ENCODE measurements at places on chromosomes 3 and 15.
A peak's percentile ranks its signal among the peaks of the same experiment; 100 is the strongest.

DNA sequence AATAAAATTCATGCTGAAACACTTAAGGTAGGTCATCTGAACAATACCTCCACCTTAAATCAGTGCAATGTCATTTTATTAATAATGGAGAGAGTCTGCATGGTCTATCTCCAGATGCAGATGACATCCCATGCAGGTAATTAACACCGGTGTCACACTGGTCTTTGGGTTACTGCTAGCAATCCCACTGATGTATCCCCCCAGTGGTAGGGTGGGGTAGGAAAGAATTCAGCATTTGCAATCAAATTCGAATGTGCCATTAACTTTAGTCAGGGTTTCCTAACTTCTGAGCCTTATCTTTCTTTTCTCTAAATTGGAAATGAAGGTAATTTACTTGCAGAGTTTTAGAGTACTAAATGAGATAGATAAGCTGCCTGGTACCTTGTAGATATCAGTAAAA lies 44.4 kb downstream of the KIF15 start:
- DNase-seq, result no peak

DNA sequence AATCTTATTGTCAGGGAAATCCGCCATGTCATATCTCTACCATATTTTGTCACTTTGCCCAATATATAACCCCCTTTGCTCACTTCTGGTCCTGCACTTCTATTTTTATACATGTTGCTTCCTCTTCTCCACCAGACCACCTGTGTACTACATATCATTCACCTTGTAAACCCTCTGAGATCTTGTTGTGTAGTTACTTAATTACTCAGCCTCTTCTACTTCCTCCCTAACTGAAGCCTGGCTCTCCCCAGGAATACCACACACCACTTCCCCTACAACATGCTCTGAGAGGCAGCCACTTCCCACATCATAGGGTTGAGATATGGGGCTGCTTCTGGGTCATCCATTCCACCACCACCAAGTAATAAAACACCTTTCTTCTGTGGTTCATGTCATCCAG lies 10.0 kb downstream of the HEXA start:
- peak; percentile 64 for DNase-seq

GRCh38 chr3:17742880-17743657 lies 638 bp upstream of the TBC1D5 start:
- no peak for DNase-seq

GRCh38 chr3:43894176-43895049 lies 203.7 kb downstream of the ABHD5 start:
- peak; percentile 75 for DNase-seq

DNA sequence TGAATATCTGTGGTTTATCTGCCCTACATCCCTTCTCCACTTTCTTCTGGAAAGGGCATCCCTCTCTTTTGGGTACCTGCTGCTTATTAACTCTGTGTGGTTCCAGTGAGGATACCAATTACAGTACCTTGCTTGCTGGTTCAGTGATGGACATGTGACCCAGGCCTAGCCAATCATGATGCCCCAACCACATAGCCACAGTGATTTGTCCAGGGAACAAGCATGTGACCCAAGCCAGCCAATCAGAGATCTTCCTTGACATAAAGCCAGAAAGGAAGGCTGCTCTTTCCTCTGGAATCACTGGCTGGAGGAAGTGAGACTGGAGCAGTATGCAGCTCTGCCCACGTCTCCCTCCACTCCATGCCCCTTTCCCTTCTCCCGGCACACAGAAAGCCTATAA lies 10.9 kb upstream of the TMEM158 start:
- DNase-seq, result no peak

DNA sequence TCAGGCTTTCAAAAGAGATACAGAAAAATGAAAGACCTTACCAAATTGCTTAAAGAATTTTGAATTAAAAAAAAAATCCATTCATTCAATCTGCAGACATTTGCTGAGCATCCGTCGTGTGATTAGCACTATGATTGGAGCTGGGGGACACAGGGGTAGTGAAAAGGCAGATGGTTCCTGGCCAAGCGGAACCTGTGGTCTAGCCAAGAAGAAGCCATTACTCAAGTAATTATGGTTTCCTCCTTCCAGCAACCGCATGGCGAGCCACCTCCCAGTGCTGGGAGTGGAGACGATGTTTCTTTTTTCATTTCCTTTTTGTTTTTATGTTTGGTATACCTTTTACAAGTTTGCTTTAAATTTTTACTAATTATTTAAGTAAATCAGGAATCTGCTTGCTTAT lies 140.2 kb downstream of the CACNA2D3 start:
- no peak for DNase-seq

- no peak for DNase-seq
Measured at GRCh38 chr3:52405601-52406110, 39.2 kb downstream of the SEMA3G start.

- no peak for DNase-seq
Measured at GRCh38 chr3:83065851-83066460, 1304.5 kb upstream of the GBE1 start.

DNA sequence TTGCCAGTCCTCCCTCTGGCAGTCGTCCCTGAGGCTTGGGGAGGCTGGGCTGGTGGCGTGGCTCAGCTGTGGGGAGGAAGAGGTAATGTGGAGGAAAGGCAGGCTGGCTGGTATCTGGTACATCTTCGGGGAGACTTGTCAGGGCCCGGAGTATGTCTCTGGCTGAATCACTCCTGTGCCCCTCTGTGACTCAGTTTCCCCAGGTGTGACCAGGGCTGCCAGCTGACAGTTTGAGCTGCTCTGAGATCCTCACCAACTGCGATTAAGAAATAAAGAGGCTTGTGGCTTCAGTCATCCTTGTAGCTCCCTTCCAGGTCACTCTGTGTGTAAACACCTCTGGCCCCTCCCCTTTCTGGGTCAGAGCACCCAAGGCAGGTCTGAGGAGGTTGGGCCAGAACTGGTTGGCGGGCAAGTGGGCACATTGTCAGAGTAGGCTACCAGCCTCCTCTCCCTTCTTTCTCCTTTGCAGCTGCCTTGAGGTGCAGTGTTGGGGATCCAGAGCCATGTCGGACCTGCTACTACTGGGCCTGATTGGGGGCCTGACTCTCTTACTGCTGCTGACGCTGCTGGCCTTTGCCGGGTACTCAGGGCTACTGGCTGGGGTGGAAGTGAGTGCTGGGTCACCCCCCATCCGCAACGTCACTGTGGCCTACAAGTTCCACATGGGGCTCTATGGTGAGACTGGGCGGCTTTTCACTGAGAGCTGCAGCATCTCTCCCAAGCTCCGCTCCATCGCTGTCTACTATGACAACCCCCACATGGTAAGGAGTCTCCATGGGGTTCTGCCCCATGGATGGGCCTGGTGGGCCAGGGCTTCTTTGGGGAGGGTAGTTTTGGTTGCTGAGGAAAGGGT lies 3.0 kb downstream of the TEX264 start:
- DNase-seq, result no peak

GRCh38 chr15:31440754-31441311 lies 114.2 kb downstream of the KLF13 start:
- peak; percentile 58 for DNase-seq

DNA sequence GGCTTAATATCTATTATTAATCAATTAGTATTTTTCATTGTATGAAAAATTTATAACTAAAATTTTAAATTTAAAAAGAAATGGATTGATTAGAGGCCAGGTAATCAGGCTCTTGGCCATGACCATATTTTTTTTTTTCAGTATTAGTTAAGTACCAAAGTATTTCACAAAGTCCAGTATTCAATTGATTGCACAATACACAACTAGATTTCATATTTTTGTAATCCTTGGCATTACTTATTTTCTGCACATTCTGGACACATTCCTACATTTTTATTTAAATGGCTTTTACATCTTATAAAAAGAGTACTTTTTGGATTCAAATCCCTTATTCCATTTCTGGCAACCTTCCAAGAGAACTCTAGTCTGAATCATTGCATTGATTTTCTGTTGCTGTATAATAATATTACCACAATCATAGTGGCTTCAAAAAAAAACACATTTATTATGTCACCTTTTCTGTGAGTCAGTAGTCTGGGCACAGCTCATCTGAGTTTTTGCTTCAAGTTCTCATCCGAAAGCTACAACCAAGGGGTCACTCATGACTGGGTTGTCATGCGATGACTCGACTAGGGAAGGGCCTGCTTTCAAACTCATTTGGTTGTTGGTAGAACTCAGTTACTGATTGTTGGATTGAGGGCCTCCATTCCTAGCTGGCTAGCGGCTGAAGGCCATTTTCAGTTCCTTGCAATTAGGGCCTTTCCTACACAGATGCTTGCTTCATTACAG lies 90.7 kb downstream of the CNTN6 start:
- DNase-seq, result no peak

DNA sequence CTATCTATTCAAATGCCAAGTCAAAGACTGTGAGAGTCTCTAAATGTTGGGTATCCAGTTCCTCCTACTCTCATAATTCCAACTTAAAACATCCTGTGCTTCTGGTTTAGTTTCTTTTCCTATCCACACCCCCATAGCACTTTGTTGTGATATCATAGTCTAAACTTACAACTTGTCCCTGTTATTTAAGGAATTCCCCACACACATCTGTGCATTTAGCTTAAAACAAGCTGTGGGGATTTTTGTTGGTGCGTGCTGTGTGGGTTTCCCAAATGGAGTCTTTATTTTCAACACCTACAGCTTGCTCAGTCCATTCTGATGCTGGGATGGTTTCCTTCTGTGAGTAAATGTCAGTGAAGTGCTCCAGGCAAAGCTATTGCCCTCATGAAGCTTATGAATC lies 167.3 kb downstream of the GMNC start:
- DNase-seq, result no peak

GRCh38 chr3:124847051-124847450 lies 40.1 kb downstream of the ITGB5 start:
- no peak for DNase-seq

- DNase-seq, result peak; percentile 45
Measured at GRCh38 chr3:16589867-16590624, 15.2 kb downstream of the DAZL start.

DNA sequence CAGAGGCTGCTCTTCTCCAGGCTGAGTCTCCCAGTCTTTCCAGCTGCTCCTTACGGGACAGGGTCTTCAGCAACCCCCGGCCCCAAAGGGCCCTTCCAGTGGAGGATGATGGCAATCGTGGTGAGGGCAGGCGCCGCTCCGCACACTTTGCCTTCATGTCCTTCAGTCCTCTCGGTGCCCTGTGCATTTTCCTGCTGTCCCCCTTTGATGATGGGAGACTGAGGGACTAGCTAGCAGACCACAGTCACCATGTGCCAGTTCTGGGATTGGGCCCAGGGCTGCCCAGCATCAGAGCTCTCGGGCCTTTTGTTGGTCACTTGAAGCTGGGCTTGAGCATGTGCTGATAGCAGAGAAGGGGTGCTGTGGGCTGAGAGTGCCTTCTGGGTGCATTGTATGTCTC lies 8.8 kb upstream of the TXNRD3 start:
- no peak for DNase-seq

DNA sequence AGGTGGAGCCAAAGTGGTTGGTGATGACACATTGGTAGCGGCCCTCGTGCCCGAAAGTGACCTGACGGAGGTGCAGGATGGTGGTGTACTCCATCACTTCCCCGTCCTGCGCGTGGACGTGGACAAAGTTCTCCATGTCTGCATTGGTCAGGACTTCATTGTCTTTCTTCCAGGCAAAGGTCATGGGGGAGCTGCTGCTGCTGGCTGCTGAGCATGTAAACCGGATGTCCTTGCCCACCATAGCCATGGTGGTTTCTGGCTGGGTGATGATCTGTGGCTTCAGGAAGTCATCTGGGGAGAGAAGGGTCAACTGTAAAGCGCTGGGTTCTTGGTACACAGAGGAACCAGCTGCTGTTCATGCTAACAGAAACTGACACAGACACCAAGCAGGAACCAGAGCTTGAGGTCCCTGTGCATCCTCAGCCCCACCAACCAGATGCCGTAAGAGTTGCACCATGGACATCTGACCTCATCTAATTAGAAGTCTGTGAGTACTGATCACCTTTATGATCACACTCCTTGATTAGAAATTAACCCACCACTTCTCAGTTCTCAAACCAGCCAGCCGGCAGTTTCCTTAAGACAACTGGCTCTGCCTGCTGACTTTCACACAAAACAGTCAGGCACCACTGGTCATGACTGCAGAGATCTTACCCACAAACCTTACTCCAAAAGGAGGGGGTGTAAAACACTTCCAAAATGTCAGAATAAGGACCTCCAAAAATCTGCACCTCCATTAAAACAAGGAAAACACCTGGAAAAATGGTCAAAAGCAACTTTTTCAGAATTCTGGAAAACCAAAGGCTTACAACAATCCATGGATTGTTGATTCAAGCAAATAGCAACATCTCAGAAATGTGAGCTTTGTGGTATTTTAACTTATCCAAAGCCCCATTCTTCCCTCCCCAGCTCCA lies 114.6 kb downstream of the LRIG1 start:
- DNase-seq, result peak; percentile 73

- DNase-seq, result no peak
Measured at GRCh38 chr3:13026534-13026933, 46.7 kb downstream of the IQSEC1 start.

GRCh38 chr3:78985981-78986380 lies 781.8 kb downstream of the ROBO1 start:
- no peak for DNase-seq

DNA sequence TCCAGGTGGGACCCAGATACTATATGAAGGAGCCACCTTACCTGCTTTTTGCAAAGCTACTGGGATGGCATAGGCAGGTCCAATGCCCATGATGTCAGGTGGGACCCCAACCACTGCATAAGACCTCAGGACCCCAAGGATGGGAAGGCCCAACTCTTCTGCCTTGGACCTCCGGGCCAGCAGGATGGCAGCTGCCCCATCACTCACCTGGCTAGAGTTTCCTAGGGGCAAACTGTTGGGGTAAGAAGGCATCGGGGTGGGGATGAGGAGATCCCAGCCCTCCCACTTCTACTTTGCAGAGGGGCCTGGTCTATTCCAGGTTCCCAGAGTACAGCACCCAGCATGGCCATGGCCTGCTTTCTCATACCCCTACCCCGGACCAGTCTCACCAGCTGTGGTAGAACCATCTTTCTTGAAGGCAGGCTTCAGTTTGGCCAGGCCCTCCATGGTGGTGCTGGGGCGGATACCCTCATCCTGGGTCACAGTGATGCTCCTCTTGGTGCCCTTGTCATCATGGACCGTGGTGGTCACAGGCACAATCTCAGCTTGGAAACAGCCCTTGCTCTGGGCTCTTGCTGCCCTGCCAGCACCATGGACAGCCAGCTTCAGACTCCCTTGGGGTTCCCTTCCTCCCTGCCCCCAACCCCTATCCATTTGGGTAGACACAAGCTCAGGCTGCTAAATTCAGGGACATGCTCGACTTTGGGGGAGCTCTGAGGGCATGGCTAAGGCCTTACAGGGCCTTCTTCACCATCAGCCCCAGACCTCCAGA lies 10.6 kb downstream of the ACAA1 start:
- DNase-seq, result no peak

DNA sequence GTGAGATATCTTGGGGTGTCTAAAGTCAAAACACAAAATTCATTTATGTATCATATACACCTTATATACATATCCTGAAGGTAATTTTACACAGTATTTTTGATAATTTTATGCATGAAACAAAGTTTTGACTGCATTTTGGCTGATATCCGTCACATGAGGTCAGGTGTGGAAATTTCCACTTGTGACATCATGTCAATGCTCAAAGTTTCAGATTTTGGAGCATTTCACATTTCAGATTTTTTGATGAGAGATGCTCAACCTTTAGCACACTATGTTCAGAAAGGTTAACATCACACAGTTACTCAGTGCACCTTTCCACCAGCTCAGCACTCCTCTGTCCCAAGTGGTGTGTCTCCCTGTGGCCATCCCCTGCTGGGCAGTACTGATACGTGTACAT lies 37.7 kb upstream of the CPB1 start:
- DNase-seq, result no peak

Data from GM13976 (cell line).